ENCODE measurements at places on chromosomes 1 and 21. TPM values are rescaled to one million over a fixed set of nuclear protein-coding genes. Genes with fewer than 3 reads are reported as not detected.

Gene CACNA1S
- not detected for polyA plus RNA-seq

Gene C8B
- 21.1 TPM for polyA plus RNA-seq

Gene FOXO6
- polyA plus RNA-seq: not detected

- no peak for DNase-seq
These were observed 63.2 kb downstream of the DIRAS3 start for GRCh38 chr1:67987046-67987799.

GRCh38 chr1:112231331-112231730 is 164.7 kb upstream of the CTTNBP2NL start:
- DNase-seq: no peak

DNA sequence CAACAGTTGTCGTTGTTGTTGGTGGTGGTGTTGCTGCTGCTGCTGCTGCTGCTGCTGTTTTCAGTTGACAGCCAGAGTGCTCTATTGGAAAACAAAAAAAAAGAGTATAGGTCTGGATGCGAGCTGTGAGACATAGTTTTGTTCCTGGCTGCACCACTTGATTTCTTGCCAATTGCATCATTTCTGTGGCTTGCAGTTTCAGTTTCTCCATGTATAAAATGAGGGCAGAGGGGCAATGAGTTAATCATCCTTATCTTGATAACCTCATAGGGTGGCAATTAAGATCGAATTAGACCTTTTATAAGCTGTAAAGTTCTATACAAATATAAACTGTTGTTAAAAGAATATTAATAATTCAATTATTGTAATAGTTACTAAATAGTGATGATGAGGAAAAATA is 156.7 kb downstream of the DMRTA2 start:
- DNase-seq: no peak

Gene FOXD3
- not detected for polyA plus RNA-seq

DNA sequence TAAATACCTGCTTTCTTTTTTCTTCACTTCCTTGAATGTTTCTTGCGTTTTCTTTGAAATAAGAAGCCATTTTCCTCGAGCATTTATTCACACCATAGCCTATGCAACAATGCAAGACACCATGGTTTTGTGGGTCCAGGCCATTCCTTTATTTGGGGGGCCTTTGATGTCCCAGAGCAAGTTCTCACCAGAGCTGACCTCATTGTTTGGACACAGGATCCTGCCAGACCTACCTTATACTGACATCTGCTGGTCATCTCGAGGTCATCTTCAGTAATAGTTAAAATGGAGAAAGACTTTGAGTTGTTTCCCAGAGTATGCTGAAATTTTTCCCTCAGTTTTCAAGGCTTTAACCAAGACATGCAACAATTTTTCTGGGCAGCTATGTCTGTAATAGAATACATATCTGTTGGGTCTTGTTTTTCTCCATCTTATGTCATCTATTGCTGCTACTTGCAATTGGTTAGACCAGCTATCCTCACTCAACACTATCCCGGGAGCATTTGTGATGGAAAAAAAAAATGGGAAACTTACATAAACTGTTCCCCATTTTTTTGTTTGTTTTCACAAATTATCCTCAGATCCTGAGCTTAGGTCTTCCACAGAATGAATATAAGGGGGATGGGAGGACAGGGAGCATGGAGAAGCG is 34.0 kb upstream of the BACE2 start:
- peak; percentile 49 for DNase-seq

Gene COL9A2
- polyA plus RNA-seq: 20.2 TPM

Gene WARS2
- polyA plus RNA-seq: 12.9 TPM

Gene SHC1
- polyA plus RNA-seq: 137 TPM

- DNase-seq: no peak
These were observed 16.3 kb downstream of the SEC16B start for GRCh38 chr1:177953549-177953948.

Gene CLCA1
- not detected for polyA plus RNA-seq

DNA sequence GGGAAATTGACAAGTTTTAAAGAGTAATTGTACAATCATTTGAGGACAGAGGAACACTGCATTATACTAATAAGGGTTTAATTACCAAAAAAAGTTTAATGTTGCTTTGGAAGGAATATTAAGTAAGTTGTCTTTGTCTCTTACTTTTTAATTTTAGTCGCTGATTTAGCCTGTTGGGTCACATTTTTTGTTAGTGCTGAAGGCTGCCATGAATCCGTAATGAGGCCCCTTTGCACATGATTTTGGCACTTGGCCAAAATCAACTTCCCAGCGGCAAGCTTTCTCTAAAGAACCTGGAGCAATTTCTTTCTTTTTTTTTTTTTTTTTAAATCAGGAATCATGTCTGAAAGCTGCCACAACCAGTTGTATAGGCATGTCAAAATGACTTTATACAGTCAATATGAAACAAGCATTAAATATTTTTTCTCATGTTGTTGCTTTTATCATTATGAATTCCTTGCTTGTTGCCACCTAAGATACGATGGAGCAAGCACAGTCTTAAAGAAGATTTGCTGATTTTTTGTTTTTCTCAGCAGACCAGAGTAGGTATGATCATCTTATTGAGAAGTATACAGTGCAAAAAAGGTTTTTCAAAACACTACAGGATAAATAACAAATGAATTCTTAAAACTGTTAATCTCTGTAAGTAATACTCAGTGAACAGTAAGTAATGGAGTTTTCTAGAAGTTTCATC is 690.4 kb downstream of the USP25 start:
- DNase-seq: peak; percentile 9

GRCh38 chr1:202113690-202114300 is 8.9 kb upstream of the GPR37L1 start:
- peak; percentile 54 for DNase-seq

GRCh38 chr1:204524986-204525385 is 8.8 kb downstream of the MDM4 start:
- DNase-seq: no peak

Gene FCRL1
- polyA plus RNA-seq: not detected

- DNase-seq: no peak
These were observed 39.0 kb downstream of the DAB1 start for GRCh38 chr1:57384901-57385300.

Gene ITLN1
- not detected for polyA plus RNA-seq

GRCh38 chr1:165616987-165617546 is 14.0 kb upstream of the MGST3 start:
- no peak for DNase-seq

Gene ERRFI1
- polyA plus RNA-seq: 634 TPM

Gene HCRTR1
- polyA plus RNA-seq: not detected

DNA sequence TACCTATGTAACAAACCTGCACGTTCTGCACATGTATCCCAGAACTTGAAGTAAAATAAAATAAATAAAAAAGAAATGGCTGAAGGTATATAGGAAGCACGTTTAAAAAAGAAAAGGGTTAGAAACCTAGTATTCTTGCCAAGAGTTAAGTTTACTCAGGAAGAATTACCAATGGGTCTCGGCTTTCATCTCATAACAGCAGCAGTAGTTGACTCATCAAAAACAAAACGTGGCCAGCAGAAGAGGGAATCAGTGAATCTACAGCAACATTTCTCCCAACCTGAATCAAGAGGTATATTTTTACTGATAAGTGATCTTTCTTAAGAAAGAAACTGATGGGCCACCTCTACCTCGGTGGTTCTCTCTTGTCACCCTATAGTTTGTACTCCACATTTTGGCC is 340.3 kb downstream of the BRINP2 start:
- no peak for DNase-seq

DNA sequence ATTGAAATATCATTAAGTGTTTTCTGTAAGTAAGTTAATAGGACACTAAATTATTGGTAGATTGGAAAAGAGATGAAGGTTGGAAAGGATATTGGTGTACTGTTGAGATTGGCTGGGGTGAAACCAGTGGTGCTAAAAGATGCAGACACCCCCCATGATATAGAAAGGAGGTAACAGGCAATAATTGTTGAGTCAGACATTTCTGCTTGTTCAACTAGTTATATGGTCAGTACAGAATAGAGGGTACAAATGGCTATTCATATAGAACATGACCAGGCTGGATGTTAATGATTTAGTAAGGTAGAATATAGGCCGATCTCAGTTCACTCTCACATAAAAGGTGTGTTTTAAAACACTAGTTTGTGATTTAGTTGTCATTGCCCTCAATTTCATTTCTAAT is 104.5 kb downstream of the POU2F1 start:
- no peak for DNase-seq

GRCh38 chr21:31612894-31613785 is 46.4 kb upstream of the SOD1 start:
- no peak for DNase-seq

Gene OR2G2
- polyA plus RNA-seq: not detected

Gene TIE1
- polyA plus RNA-seq: 2.5 TPM

DNA sequence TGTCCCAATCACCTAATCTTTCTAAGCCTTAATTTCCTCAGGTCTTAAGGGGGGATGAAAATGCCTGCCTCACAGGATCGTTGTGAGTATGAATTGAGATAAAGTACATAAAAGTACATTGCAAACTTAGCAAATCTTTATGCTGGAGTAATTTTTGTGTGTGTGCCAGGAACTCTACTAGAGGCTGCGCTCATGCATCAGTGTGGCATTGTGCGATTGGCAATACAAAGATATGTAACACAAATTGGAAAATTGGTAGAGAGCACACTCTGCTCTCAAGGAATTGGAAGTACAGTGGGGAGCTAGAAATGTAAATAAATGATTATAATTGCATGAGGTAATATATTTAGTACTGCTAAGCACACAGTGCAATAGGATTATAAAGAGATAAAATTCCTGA is 398.3 kb downstream of the DUSP10 start:
- DNase-seq: no peak

GRCh38 chr1:109880971-109881894 is 29.4 kb upstream of the CSF1 start:
- no peak for DNase-seq

DNA sequence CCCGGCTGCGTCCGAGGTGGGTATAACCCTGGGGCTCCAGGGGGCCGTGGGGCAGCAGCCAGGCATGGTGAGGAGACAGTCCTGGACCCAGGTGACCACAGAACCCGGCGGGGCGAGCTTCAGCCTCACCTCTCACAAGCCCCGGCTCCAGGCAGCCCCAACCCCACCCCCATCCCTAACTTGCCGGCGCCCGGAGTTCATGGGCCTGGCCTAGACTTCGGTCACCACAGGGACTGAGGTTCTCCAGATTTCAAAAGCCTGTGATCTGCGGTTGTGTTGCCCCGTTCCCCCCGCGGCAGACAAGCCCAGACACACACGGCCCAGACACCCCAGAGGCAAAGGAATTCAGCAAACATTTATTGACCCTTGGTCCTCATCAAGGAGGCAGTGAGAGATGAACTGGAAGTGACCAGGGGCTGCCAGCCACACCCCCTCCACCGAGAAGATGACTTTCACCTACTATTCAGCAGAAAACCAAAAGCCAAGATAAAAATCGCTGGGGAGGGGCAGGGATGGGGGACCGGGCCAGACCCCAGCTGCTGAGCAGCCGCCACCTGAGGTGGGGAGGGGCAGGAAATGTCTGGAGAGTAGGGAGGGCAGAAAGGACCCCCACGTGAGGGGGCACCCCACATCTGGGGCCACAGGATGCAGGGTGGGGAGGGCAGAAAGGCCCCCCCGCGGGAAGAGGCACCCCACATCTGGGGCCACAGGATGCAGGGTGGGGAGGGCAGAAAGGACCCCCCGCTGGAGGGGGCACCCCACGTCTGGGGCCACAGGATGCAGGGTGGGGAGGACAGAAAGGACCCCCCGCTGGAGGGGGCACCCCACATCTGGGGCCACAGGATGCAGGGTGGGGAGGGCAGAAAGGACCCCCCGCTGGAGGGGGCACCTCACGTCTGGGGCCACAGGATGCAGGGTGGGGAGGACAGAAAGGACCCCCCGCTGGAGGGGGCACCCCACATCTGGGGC is 3.9 kb downstream of the HES4 start:
- DNase-seq: peak; percentile 86

Gene PPP1R8
- polyA plus RNA-seq: 38.3 TPM

DNA sequence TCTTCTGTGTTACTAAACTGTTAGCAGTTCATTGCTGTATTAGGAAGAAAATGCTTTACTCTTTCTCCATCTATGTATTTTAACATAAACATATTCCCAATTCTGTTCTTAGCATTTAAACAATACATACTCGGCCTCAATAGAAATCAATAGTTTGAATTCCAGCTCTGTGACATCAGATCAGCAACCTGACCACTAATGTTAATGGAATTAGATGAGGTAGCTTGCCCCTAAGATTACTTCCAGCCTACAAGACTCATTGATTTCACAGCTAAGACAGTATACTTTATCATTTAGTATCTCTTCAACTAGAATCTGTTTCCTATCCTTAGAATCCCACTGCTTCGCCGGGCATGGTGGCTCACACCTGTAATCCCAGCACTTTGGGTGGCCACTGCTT is 38.9 kb downstream of the EPRS1 start:
- DNase-seq: no peak

Data from HepG2 (cell line).